Right renal pelvis (tissue), 4 donors: ENCODE measurements at places on chromosomes 12 and 14. TPM values are rescaled to one million over a fixed set of nuclear protein-coding genes. Genes with fewer than 3 reads are reported as not detected.

DNA sequence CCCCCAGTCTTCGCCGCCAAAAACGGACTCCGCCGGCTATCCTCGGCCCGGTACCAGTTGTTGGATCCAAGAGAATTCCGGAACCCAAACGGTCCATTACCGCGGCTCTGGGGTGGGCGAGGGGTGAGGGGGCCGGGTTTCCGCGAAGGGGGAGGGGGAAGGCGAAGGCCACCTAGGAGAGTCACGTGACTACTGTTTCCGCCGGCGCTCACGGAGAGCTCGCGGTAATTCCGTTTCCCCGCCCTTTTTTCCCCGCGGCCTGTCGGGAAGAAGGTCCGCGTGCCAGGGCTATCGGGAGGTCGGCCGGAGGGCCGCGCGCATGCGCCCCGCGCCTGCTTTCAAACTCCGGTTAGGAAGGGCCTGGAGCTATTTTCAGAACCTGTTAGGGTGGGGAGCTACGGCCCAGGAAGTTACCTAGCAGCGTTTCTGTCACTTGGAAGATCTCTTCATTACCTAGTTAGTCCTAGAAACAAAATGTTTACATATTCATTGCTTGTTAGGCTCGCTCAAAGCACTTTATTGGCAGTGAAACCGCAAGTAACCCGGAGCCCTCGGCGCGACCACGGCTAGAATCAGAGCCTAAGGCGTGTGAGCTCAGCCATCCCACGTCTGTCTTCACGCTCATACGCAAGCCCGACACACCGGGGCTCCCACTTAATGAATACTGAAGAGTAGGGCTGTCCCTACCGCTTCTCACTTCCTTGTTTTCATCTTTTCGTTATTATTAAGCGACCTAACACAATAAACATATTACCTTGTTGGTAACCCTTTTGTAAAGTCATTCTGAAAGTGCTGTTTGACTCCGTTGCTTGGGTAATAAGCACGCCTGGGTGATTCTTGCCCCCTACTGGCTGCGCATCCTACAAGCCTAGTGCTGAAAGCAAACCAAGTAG, 624 bp upstream of the SBNO1 start:
- peak; percentile 99 for DNase-seq

GRCh38 chr14:25237845-25238244, 187.9 kb upstream of the STXBP6 start:
- DNase-seq: no peak

GRCh38 chr12:124862768-124863415, 772 bp downstream of the SCARB1 start:
- no peak for DNase-seq

The SLCO1C1 gene
- polyA plus RNA-seq: 0.86 TPM

DNA sequence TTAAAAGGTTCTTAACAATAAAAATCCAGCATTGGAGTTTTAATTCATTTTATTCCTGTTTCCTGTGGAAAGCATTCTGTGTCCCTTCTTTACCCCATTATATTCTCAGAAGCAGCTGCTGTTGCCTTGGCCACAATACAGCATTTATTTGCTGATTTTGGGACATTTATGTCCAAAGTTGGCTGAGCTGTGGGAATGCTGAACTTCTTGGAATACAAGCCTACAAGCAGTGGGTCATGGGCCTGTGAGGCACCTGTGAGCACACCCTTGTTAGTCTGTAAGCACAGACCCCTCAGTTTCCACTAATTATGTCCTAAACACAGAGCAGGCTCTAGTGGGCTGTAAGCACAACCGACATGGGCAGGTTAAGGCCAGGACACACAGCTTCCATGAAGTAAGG, 122.2 kb upstream of the IGF1 start:
- peak; percentile 17 for DNase-seq

DNA sequence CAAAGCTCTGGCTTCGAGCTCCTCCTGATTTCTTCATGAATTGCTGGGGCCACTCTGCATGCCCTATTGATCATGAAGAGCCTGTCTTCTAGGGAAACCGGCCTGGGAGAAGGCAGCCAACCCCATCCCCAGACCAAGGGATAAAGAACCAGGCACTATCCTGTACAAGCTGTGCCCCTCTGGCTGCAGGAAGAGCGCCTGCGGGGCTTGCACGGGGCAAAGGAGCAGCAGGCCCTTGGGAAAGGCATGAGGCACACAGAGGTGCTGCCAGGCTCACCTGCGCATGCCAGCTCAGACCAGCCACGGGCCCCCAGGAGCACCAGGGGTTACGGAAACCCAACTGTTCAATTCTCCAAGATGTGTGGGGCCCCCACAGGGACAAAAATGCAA, 2.1 kb downstream of the ITPK1 start:
- DNase-seq: no peak
